ENCODE measurements at places on chromosomes 1 and 21. TPM values are rescaled to one million over a fixed set of nuclear protein-coding genes. Genes with fewer than 3 reads are reported as not detected.

GALNT2 gene
- polyA plus RNA-seq: 118 TPM

NOTCH2NLA gene
- 9.4 TPM for polyA plus RNA-seq

CD1B gene
- not detected for polyA plus RNA-seq

SFPQ gene
- 85.6 TPM for polyA plus RNA-seq

C1orf94 gene
- polyA plus RNA-seq: not detected

SAMD13 gene
- 1.3 TPM for polyA plus RNA-seq

PLPP3 gene
- 32.2 TPM for polyA plus RNA-seq

ACTL8 gene
- not detected for polyA plus RNA-seq

AQP10 gene
- polyA plus RNA-seq: 0.02 TPM

DNA sequence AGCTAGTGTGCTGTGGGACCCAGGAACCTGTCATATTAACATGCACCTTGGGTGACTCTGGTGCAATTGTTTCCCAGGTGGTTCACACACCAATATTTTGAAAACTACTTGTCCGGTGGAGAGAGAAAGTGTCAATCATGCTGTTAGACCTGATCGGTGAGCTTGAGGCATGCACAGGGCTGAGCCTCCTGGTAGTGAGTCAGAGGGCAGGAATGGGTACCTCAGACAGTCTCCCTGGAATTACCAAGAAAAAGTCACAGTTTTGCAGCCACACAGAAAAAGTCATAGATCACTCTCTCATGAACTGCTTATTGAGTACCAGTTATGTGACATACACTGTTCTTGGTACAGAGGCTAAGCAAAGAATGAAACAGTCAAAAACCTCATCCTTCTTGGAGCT, 140.1 kb upstream of the NFIA start:
- H3K36me3 ChIP-seq: no peaks in the 10 kb centered on the region
- H3K27me3 ChIP-seq: no peaks in the 10 kb centered on the region
- no peak for DNase-seq
- H3K27ac ChIP-seq: no peak overlapping the region
- H3K4me3 ChIP-seq: no peak overlapping the region

DNA sequence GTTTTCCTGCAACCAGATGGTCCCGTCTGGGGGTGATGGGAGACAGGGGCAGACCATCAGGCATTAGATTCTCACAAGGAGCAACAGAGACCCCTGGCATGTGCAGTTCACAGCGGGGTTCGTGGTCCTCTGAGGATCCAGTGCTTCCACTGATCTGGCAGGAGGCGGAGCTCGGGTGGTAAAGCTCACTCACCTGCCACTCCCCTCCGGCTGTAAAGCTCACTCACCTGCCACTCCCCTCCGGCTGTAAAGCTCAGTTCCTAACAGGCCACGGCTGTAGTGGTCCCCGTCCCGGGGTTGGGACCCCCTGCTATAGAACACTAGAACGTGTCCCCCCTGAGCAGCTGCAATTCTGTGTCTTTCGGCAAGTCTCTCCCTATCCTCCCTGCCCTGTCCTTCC, 4.6 kb downstream of the KRTAP10-12 start:
- no peak overlapping the region for H3K27ac ChIP-seq
- no peaks in the 10 kb centered on the region for H3K4me1 ChIP-seq
- H3K4me3 ChIP-seq: no peak overlapping the region
- peaks cover 81% of the 10 kb centered on the region for H3K27me3 ChIP-seq
- no peaks in the 10 kb centered on the region for H3K36me3 ChIP-seq

- H3K27ac ChIP-seq: peak overlapping the region; percentile 99
- no peaks in the 10 kb centered on the region for H3K36me3 ChIP-seq
Observed at GRCh38 chr1:234727018-234727940, 117.3 kb upstream of the IRF2BP2 start.

DNA sequence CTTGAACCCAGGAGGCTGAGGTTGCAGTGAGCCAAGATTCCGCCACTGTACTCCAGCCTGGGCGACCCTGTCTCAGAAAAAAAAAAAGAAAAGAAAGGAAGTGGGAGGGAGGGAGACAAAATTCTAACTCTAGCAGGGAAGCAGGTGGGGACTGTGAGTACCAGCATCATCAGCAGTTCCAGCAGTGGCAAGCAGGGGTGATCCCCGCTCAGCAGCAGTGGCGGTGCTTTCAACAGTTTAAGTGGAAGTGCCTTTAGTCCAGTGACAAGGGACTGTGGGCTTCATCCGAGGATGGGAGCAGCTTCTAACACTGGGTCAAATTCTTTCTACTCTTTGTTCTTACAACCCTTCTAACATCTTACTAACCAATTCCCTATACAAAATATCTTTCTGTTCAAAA, 858.1 kb upstream of the ADAMTS5 start:
- no peaks in the 10 kb centered on the region for H3K4me1 ChIP-seq
- no peaks in the 10 kb centered on the region for H3K27me3 ChIP-seq
- DNase-seq: no peak
- H3K27ac ChIP-seq: no peak overlapping the region
- no peak overlapping the region for H3K4me3 ChIP-seq

GRCh38 chr21:38469642-38470041, 28.6 kb downstream of the ERG start:
- H3K4me3 ChIP-seq: no peak overlapping the region
- H3K27me3 ChIP-seq: no peaks in the 10 kb centered on the region
- H3K36me3 ChIP-seq: no peaks in the 10 kb centered on the region
- H3K4me1 ChIP-seq: no peaks in the 10 kb centered on the region
- DNase-seq: no peak

GRCh38 chr1:232403017-232403714, 226.8 kb downstream of the SIPA1L2 start:
- no peaks in the 10 kb centered on the region for H3K27me3 ChIP-seq
- peaks cover 6% of the 10 kb centered on the region for H3K4me1 ChIP-seq
- DNase-seq: no peak
- no peaks in the 10 kb centered on the region for H3K36me3 ChIP-seq
- no peak overlapping the region for H3K27ac ChIP-seq
- no peak overlapping the region for H3K4me3 ChIP-seq

DNA sequence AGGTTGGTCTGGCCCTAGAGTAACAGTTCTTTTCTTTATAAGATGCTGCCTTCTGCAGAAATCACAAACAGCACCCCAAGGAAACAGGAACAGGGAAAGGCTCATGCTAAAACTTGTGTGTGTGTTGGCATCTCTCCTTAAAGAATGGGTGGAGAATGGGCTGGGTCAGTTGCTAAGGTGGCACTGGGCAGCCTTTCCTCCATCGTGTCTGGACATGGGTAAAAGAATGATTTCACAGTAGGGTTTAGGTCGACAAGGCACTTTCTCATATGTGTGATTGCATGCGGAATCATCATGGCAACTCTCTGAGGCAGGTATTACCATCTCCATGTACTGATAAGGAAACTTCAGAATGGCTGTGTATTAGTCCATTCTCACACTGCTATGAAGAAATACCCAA, 40.3 kb downstream of the LRRN2 start:
- H3K4me3 ChIP-seq: no peak overlapping the region
- H3K27me3 ChIP-seq: no peaks in the 10 kb centered on the region
- no peak for DNase-seq
- no peaks in the 10 kb centered on the region for H3K36me3 ChIP-seq
- H3K27ac ChIP-seq: no peak overlapping the region
- H3K4me1 ChIP-seq: peaks cover 5% of the 10 kb centered on the region

- no peaks in the 10 kb centered on the region for H3K36me3 ChIP-seq
- no peak overlapping the region for H3K27ac ChIP-seq
- no peaks in the 10 kb centered on the region for H3K27me3 ChIP-seq
Observed at GRCh38 chr1:31523769-31524168, 52.5 kb upstream of the TINAGL1 start.

- H3K36me3 ChIP-seq: no peaks in the 10 kb centered on the region
- no peak overlapping the region for H3K27ac ChIP-seq
- no peak for DNase-seq
- no peak overlapping the region for H3K4me3 ChIP-seq
Observed at GRCh38 chr1:180630408-180631193, 1.2 kb upstream of the XPR1 start.

GRCh38 chr1:85599681-85600080, 19.1 kb downstream of the CCN1 start:
- no peak overlapping the region for H3K27ac ChIP-seq
- no peak for DNase-seq
- no peaks in the 10 kb centered on the region for H3K36me3 ChIP-seq
- H3K4me1 ChIP-seq: no peaks in the 10 kb centered on the region
- no peak overlapping the region for H3K4me3 ChIP-seq

GRCh38 chr1:43315481-43315880, 14.7 kb downstream of the TIE1 start:
- H3K4me3 ChIP-seq: no peak overlapping the region
- H3K27me3 ChIP-seq: no peaks in the 10 kb centered on the region
- no peak for DNase-seq
- H3K36me3 ChIP-seq: no peaks in the 10 kb centered on the region

- no peak overlapping the region for H3K4me3 ChIP-seq
- no peaks in the 10 kb centered on the region for H3K4me1 ChIP-seq
- no peaks in the 10 kb centered on the region for H3K36me3 ChIP-seq
Observed at GRCh38 chr1:93000751-93001175, 39.5 kb upstream of the DIPK1A start.

DNA sequence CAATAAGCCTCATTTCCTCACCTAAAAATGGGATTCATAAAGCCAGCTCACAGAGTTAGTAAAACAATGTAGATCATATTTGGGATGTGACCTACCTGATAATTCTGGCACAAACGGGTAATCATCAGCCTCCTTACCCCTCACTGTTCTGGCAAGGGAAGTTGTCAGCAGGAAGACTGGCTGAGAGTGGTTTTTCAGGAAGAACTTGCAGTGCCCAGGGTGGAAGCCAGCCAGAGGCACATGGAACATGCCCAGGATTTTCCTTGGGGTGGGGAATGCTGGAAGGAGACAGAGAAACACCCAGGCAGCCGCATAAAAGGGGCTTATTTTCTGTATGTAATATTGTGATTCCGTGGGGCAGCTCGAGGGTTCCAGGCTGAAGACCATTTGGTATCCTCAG, 7.7 kb upstream of the SLC5A9 start:
- no peak overlapping the region for H3K4me3 ChIP-seq
- H3K27me3 ChIP-seq: peaks cover 8% of the 10 kb centered on the region
- H3K27ac ChIP-seq: no peak overlapping the region
- H3K36me3 ChIP-seq: no peaks in the 10 kb centered on the region

DNA sequence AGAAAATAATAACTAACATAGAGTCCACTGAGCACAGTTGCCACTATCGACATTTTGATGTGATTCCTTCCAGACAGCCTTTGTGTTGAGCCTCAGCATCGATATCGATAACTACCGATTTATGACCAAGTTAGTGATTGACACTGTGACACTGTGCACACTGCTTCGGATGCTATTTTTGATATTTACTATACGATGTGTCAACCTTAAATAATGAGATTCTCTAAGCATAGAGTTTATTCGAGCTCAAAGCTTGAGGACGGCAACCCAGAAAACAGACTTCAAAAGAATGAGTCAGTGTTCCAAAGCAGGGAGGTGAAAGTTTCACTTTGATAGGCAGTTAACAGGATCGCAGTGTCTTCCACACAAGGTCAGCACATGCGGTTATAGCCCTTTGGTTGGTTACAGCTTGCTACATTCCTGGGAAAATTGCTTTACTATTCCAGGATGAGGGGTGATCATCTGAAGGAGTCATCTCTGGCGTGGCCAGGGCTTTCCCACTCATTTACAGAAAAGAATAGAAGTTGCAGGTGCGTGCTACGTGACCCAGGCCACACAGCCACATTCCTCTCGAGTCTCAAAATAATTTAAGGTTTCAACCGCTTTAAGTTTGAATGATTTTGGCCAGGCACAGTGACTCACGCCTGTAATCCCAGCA, 53.6 kb upstream of the EFHD2 start:
- no peaks in the 10 kb centered on the region for H3K36me3 ChIP-seq
- no peak for DNase-seq
- H3K27ac ChIP-seq: no peak overlapping the region
- no peaks in the 10 kb centered on the region for H3K27me3 ChIP-seq
- H3K4me3 ChIP-seq: no peak overlapping the region

- H3K4me1 ChIP-seq: peaks cover 10% of the 10 kb centered on the region
- H3K36me3 ChIP-seq: no peaks in the 10 kb centered on the region
- no peak overlapping the region for H3K4me3 ChIP-seq
- peak overlapping the region; percentile 72 for H3K27ac ChIP-seq
Observed at GRCh38 chr1:98903261-98903660, 101.4 kb downstream of the PLPPR5 start.

DNA sequence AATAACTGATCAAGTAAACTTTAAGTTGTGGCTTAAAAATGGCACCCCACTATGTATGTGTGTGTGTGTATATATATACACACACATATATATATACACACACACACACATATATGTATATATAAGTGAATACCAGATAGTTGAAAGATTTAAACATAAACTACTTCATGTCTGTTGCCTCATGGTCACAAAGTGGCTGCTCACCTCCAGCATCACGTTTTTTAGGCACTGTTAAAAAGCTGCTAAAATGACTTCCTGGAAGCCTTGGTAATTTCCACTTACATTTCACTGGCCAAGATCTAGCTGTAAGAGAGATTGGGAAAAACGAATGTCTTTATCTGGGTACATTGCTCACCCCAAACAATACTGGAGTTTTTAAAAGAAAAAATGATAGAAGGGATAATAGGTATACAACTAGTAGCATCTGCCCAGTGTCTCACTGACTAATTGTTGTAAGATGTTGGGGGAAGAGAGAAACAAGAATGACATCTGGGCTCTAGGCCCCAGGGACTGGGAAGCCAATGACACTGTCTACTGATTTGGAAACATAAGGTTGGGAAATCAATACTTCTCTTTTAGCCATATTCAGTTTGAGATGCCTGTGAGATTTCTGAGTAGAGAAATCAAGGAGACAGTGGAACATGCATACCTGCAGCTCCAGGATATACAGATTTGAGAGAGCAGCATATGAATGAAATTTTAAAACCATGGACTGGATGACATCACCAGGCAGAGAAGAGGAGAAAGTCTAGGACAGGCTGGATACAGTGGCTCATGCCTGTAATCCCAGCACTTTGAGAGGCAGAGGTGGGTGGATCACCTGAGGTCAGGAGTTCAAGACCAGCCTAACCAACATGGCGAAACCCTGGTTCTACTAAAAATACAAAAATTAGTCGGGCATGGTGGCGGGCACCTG, 42.8 kb downstream of the CLDN14 start:
- no peak for DNase-seq
- H3K36me3 ChIP-seq: no peaks in the 10 kb centered on the region
- H3K27ac ChIP-seq: no peak overlapping the region

DNA sequence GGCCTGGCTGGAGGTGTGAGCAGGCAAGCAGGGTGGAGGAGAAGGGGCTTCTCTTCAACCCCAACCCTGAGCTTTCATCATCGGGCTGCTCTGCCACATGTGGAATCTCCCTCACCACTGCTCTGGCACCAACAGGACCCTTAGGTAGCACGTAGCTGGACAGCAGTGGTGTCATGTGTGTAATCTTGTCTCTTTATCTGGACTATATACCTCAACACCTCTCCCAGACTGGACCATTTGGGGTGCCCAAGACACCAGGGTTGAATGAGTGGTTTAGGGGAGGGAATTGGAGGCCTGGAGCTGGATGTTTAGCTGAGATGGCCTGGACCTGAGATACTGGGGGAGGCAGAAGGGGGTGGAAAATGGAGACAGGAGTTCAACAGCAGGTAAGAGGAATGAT, 63.0 kb downstream of the UBE2T start:
- H3K4me3 ChIP-seq: no peak overlapping the region
- H3K27me3 ChIP-seq: no peaks in the 10 kb centered on the region
- no peak overlapping the region for H3K27ac ChIP-seq
- H3K4me1 ChIP-seq: peaks cover 43% of the 10 kb centered on the region
- no peak for DNase-seq

DNA sequence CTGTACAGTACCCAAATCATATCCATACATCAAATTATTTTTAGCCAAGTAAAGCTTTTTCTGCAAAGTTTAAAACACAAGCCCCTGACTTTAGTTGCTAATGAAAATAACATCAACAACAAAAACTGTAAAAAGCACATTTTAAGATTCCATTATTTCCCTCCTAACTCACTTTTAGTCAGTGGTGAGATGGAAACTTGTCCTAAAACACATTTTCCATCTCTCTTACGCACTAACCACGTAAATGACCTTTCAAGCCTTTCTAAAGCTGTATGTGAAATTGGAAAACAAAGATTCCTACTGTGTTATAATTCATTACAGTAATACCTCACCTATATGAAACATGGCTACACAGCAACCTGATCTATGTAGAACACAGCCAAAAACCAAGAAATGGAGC, 77.5 kb downstream of the PTPN14 start:
- H3K4me3 ChIP-seq: no peak overlapping the region
- DNase-seq: no peak

All from SK-N-SH (cell line).